Fibroblast of gingiva (primary cell): ENCODE measurements at places on chromosomes 4 and X.

DNA sequence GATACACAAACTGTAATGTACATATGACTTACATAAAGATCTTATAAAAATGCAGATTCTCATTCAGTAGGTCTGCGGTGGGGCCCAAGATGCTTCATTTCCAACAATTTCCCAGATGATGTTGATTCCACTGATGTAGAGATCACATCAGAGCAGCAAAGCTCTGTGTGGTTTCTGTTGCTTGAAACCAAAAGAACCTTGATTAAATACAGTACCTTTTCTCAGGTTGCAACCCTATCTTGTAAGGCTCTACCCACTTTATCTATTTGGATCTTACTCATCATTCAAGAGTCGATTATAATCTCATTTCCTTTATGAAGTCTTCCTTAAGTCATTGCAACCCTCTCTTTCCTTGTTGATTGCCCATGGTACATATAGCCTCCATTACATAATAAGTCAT, 816.8 kb downstream of the RPA4 start:
- DNase-seq, result no peak

GRCh38 chr4:137529432-137529831, 2.9 kb downstream of the PCDH18 start:
- DNase-seq, result no peak

GRCh38 chrX:16678689-16679088, 28.7 kb downstream of the S100G start:
- no peak for DNase-seq

DNA sequence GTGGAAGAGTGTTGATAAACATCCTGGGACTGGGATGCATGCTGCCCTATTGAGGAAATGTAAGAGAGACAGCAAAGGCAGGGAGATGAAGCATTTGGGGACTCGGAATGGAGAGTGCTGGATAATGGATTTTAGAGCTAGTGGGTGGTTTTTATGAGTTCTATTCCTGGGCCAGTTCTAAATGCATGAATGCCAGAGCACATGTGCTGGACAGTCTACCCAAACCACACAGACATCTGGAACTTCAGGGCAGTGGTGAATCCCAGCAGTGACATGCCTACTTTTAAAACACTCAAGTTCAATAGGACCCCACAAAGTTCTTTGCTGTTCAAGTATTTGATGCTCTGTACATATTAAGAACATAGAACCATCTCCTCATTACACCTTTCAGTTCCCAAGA, 133.9 kb downstream of the CBR4 start:
- no peak for DNase-seq

DNA sequence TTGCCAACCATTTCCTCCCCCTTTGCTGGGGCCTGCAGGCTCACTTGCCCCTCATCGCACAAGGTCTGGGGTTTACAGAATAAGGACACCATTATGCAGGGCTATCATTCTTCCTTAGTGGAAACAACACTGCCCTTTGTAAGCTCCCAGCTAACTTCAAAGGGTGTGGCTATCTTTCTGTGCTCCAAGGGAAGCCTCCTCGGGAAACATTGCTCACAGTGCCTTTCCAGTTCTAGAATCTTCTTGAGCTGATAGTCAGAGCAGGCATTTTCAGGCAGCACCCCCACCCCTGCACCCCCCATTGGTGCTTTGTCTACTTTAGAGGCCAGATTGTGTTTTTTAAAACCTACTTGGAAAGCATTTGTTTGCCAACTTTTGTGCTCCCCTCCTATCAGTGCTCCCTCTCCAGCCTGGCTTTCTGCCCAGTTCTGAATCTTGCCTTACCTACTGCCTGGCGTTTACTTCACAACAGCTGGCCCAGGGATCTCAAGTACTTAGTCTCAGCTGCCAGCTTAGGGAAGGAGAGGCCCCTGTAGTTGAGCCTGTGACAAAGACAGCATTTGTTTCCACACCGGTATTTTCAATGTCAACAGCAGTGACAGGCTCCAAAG, 53.5 kb downstream of the PLAC1 start:
- no peak for DNase-seq

DNA sequence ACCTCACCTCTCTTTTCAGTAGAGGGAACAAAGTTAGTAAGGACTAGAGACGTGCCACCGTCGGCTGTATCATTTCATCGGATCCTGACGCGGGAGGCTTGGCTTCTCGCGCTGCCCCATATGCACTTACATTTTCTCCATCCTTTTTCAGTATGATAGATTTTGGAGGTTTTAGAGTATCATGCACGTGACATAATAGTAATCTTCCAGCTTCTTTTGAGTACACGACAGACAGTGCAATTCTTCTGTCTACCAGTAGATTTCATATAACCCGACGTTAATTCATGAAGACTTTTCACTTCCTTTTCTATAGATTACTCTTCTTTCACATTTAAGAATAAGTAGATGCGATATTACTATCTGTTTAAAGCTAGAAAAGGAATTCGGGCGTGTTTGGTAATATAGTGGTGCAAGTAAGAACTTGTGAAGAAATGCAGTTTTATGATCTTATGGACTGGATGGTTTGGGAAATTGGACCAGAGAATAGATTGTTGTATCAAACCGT, 1.0 kb downstream of the CDS1 start:
- DNase-seq, result no peak

GRCh38 chrX:1308476-1308875, 28.1 kb upstream of the IL3RA start:
- no peak for DNase-seq
